Posterior vena cava (tissue), 2 donors: ENCODE measurements at places on chromosomes 2 and 18.
A peak's percentile ranks its signal among the peaks of the same experiment; 100 is the strongest.

DNA sequence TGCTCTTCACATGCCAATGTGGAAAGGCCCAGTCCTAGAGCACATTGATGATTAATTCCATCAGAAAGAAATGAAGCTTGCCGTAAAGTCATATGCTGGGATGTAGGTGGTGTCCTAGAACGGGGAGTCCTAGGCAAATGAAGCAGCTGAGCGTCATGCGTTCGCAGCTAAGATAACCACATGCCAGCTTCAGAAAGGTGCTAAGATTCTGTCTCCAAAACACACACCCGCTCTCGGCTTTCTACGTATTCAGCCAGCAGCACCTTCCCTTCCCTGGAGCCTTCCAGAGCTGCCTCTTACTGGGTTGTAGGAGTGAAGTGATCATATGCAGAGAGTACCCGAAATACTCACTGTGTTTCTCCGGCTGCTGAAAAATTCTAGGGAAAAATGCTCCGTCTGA lies 421.6 kb upstream of the ID2 start:
- DNase-seq, result no peak

DNA sequence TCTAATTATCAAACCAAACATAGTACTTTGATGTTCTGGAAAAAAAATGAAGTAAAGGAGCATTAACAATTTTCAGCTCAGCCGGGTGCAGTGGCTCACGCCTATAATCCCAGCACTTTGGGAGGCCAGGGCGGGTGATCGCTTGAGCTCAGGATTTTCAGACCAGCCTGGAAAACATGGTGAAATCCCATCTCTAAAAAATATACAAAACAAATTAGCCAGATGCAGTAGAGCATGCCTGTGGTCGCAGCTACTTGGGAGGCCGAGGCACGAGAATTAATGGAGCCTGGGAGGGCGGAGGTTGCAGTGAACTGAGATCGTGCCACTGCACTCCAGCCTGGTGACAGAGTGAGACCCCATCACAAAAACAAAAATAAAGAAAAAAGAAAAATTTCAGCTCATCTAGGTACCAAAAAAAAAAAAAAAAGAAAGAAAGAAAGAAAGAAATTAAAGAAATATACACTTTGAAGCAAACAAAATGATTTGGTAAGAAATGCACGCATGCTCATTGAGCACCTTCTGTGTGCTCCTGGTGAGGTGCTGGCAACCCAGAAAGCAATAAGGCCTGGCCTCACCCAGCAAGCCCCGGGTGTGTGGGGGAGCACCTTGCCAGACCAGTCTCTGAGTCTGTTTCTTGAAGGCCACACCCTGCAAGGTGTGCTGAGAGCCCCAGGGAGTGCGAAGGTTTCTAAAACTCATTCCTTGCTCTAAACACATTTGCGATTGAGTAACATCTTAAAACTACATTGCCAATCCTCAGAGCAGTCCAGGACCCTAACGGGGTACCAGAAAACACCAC lies 133.5 kb downstream of the TFCP2L1 start:
- DNase-seq, result no peak

DNA sequence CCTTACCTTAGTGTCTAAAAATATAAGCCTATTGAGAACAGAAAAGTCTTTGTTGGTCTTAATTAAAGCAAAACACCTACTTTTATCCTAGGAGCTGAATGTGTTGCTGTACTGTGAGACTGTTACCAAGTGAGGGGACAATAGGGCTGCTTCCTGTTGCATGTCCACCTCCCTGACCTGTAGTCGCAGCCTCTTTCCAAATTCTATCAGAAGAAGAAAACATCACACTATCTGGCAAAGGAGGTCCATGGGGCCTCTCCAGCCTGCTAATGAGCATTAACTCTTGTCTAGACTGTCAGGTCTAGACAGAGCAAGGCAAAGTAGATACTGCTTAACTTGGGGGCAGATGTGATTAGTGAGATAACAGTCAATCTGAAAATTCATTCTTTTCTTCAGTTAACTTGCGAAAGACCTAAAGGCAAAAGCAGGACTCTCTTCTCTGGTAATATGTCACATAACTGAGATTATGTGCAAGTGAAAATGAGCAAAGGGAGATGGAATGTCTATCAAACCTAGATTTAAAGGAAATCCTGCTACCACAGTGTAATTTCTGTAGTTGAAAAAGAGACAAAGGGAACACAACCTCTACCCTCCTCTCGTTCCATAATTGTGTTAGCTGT lies 66.9 kb downstream of the CDH20 start:
- DNase-seq, result no peak

GRCh38 chr2:121890041-121890440 lies 134.6 kb downstream of the TSN start:
- no peak for DNase-seq

DNA sequence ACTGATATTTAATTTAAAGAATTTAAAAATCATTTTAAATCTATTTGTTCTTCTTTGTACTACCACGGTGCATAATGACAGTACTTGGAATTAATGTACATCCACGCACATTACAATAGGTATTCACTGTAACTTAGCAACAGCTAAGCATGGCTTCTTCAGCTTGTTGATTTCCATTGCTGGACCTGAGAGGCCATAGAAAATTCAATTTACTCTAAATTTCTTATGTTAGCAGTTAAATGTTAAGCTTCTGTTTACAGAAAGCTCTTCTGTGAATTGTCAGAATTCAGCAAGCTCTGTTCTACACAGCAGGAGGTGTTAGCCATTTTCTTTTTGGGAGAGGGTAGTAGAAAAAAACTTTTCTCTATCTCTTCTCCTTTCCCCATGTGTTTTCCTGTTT lies 1149.3 kb upstream of the CDH2 start:
- no peak for DNase-seq

- DNase-seq, result peak; percentile 46
Observed at GRCh38 chr18:48836231-48836805, 114.4 kb downstream of the SMAD7 start.

DNA sequence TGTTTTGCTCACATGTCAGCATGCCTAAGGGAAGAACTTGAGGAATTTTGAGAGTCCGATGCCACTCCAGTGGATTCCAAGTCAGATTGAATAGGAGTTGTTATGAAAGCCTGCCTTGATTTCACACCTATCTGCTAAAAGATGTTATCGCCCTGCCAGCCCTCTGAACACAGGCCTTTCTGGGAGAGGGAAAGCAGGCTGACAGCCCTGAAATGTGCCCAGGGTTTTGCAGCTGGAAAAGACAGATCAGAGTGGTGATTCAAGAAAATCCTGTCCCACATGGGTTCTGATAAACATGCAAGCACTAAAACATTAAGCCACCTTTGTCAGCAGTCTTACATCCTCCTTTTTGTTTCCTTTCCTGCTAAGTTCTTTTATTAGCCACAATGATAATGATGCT lies 1752.9 kb upstream of the CELF4 start:
- no peak for DNase-seq

DNA sequence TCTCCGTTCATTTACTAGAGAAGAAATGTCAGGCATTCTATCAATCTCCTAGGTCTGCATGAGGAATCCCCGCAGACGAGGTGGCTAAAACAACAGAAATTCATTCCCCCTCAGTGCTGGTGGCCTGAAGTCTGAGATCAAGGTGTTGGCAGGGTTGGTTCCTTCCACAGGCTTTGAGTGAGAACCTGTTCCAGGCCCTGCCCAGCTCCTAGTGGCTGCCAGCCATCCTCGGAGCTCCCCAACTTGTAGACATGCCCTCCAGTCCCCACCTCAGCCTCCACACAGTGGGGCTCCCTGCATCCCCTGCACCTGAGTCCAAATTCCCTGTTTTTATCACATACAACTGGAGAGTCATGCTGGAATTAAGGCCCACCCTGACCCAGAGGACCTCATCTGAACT lies 145.3 kb upstream of the ALKAL2 start:
- peak; percentile 44 for DNase-seq

GRCh38 chr2:18149660-18150246 lies 271.3 kb downstream of the KCNS3 start:
- no peak for DNase-seq

- DNase-seq, result no peak
Observed at GRCh38 chr2:105526000-105526925, 127.4 kb upstream of the FHL2 start.

GRCh38 chr2:220240641-220241040 lies 613.2 kb downstream of the SLC4A3 start:
- no peak for DNase-seq
